ENCODE measurements at places on chromosomes 12 and 14.

DNA sequence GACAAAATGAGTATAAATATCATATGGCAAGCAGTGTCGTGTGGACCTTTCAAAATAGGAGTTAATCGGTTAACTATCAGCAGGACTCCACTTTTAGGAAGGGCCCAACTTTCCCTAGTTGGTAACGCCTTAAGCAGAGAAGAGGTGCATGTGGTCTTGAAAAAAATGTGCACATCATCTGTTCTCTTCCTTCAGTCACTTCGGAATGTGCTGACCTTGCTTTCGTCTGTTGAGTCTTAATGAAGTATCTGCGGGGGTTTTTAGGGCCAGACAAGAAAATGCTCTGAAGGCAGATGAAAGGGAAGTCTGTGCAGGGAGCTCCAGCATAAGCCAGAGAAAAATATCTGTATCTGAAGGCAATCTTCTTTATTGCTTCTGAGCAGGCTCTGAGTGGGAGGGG lies 185.2 kb downstream of the AEBP2 start:
- DNase-seq = no peak

DNA sequence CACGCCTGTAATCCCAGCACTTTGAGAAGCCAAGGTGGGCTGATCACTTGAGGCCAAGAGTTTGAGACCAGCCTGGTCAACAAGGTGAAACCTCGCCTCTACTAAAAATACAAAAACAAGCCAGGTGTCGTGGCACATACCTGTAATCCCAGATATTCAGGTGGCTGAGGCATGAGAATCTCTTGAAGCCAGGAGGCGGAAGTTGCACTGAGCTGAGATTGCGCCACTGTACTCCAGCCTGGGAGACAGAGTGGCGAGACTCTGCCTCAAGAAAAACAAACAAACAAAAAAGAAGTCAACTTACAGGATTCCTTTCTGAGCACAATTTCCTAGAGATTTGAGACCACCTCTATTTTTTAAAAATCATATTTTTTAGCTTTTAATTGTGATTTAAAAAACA lies 45.3 kb downstream of the DGLUCY start:
- DNase-seq = no peak

DNA sequence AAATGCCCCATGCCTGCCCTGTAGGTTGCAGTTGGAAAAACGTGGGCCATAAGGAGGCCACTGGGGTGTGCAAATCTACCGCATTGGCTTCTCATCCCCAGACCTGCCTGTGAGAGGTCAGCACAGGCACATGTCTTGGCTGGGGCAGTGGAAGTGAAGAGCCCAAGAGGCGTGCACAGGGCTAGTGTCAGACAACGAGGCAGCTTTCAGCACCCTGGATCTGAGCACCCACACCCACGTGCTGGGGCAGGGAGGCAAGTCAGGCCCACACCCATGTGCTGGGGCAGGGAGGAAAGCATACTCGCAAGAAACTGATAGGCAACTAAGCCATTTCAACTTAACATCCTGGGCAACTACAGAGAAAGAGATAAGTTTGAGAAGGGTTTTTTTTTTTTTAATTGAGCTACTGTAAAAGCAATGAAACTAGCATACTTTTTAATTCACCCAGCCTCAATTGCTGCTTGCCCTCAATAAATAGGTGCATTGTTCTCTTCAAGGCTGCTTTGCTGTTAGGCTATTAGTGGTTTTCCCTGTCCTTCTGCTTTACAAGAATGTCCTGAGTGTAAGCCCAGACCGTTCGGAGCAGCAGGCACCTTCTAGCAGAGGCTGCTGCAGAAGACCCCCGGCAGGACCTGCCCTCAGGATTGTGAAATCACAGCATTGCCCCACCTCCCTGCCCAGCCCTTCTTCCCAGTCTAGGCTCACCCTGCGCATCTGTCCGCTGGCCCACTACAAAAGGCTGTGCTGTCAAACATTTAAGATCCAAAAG lies 355.3 kb upstream of the FKBP4 start:
- DNase-seq = no peak

GRCh38 chr14:63027719-63028118 lies 17.5 kb downstream of the KCNH5 start:
- DNase-seq = no peak

GRCh38 chr12:109951751-109952150 lies 44.4 kb downstream of the GIT2 start:
- no peak for DNase-seq

DNA sequence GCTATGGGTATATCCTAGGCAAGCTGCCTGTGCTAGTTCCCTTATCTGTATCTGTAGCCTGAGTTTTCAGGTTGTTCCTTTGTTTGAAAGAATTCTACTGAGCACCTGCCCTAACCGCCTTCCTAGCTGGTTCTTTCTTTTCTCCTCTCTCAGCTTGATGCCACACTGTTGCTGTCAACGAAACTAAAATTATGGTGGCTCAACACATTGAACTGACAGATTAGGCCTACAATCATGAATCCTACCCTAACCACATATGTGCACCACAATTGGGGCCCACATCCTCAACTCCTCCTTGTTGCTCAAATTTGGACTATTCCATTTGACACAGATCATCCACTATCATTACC lies 36.2 kb upstream of the RESF1 start:
- no peak for DNase-seq

DNA sequence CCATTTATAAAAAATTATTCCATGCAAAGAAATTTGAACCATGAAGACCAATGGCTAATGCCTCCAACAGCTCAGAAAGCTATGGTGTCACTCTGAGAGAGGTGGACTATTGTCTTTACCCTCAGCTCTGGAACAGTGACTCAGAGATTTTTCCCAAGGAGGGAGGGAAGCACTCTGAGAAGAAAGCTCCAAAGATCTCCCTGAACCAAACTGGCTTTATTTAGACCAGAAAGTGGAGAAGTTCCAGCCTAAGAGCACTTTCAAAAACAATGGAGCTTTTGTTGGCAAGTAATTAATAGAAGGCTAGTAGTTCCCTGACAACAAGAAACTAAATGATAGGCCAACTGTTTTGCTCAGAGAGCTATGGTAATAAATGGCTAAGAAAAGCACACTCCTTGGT lies 599.9 kb upstream of the MDGA2 start:
- DNase-seq = no peak

DNA sequence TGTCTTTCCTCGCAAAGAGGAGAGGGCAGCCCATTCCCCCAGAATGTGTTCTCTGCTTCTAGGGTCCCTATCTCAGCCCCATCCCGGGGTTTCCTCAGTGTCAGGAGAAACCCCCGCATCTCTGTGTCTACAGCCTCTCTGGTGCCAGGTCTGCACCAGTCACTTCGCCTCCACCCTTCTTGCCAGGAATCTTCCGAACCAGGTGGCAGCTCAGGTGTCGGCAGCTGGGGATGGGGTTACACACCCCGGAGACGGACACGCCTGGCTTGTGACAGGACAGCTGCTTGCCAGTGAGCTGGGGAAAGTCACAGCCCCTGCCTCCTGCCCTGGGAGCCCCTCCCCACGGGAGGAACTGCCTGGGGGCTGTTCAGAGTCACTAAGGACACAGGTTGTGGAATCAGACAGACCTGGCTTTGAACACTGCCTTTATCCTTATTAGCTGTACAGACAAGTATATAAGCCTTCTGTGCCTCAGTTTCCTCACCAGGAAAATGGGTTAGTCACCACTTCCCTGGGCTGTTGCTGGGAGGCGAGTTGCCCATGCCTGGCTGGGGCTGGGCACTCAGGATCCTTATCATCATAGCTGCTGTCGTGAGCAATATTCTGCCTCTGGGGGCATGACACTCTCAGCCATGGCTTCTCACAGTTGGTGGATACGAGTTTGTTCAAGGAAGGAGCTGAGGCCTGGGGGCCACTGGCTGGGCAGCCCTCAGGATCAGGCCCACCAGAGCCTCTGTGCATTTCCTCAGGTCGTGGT lies 10.8 kb downstream of the HIP1R start:
- no peak for DNase-seq

DNA sequence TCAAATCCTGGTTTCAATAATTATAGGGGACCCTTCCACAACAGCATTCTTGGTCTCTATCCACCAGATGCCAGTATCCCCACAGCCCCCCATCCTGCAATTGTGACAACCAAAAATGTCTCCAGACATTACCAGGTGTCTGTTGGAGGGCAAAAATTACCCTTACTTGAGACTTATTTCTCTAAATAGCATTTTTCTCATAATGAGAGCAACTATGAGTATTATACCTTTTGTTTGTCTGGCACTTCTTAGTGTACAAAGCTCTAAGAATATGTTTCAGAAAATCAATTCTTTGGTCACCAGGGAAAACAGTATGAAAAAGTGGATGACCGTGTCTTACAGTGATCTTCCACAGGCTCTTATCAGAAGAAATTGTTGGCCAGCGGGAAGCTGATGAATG lies 27.5 kb upstream of the RMST start:
- no peak for DNase-seq

- no peak for DNase-seq
Measured at GRCh38 chr12:120598674-120599463, 17.7 kb upstream of the POP5 start.

- no peak for DNase-seq
Measured at GRCh38 chr14:38125481-38126037, 82.1 kb upstream of the SSTR1 start.

DNA sequence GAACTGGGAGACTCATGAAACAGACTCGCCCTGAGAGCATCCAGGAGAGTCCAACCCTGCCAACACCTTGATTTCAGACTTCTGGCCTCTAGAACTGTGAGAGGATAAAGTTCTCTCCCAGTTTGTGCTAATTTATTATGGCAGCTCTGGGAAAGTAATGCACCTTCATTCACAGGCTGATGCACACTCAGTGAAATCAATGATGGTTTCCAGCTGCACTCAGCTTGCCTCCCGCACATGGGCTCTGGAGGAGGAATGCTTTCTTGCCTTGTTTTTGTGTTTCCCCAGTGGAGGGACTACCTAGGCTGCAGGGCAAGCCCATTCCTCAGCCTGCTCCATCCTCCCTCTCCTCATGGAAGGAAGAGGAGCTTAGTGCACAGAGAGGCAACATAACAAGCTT lies 45.7 kb downstream of the TMEM132C start:
- DNase-seq = no peak
